ENCODE measurements at places on chromosomes 16 and 17.

DNA sequence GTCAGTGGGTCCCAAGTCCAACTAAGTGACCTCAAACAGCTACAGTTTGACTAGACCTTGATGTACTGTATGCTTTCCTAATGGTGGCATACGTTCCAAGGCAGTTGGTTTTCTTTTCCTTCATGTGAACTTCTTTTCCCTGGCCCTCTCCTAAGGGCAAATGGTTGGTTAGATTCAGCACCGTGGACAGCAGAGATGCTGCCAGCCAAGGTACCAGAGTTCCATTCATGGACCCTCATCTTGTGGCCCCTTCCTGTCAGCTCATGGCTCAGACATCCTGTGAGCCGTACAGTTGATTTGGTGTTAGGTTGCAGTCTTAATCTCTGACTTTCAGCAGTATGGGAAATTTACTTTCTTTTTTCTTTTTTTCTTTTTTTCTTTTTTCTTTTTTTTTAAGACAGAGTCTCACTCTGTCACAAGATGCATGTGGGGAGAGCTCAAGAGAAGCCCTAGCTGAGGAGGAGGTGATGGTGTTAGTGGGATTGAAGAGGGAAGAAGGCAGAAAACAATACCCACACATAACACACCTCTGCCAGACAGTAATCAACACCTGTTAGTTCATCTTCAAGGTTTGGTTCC lies 122.4 kb downstream of the USP31 start:
- H3K27ac ChIP-seq = no peak overlapping the region
- H3K36me3 ChIP-seq = no peaks in the 10 kb centered on the region
- no peak for DNase-seq
- no peak overlapping the region for H3K4me3 ChIP-seq
- no peaks in the 10 kb centered on the region for H3K4me1 ChIP-seq

- no peak overlapping the region for H3K27ac ChIP-seq
- no peaks in the 10 kb centered on the region for H3K27me3 ChIP-seq
- peaks cover 3% of the 10 kb centered on the region for H3K36me3 ChIP-seq
- peak; percentile 64 for DNase-seq
- no peak overlapping the region for H3K4me3 ChIP-seq
Measured at GRCh38 chr16:74309789-74310781, 13.5 kb downstream of the PSMD7 start.

DNA sequence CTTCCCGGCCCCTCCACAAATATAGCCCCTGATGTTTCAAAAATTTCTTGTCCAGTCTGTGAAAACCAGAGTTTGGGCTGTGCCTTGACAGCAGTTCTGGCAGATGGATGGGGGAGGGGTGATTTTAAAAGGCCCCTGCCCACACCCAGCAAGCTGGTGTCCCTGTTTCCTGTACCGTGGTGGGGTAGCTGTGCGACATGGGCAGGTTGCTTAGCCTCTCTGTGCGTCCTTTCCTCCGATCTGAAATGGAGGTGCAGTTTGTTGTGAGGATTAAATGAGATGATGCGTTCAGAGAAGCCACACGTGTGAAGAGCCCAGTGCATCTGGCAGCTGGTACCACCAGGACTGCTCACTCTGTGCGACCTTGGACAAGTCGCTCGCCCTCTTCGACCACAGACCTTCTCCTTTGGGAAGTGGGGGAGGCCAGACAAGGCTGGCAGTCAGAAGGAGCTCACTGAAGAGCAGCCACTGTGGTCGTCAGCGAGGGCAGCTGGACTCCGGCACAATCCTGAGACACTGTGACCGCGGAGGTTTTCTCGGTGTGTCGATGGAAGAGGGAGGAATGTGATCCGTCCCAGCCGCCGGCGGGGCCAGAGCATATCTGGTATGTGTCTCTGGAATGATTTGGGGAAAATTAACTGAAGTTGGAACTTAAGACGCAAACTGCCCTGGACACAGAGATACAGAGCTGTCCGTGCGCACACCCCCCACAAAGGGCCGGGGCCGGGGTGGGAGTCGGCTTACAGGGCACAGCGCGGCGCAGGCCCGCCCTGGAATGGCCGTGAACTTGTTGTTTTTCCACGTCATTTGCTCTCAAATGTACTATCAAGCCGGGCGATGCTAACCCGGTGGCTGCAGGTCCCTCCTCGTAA lies 721 bp upstream of the WFIKKN2 start:
- peaks cover 10% of the 10 kb centered on the region for H3K4me1 ChIP-seq
- no peaks in the 10 kb centered on the region for H3K27me3 ChIP-seq
- no peak overlapping the region for H3K4me3 ChIP-seq
- no peak for DNase-seq
- H3K36me3 ChIP-seq = no peaks in the 10 kb centered on the region

DNA sequence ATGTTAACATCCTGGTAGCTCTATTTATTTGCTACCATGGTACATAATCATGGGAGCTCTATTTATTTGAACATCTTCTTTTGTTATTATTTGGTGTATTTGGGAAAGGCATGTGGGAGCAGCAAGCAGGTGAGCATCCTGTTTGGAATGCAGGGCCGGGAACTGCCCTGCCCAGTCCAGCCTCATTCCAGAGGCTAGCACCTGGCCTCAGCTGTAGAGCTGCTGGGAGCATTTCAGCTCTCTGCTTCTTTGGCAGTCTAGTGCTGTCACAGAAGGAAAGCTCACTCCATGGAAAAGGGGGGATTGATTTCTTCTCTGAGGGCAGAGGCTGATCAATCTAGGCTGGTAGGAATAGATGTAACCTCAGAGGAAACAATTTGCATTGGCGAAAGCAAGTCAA lies 112.5 kb downstream of the WWOX start:
- peaks cover 35% of the 10 kb centered on the region for H3K4me1 ChIP-seq
- DNase-seq = peak; percentile 89
- H3K36me3 ChIP-seq = no peaks in the 10 kb centered on the region
- H3K27ac ChIP-seq = peak overlapping the region; percentile 92

DNA sequence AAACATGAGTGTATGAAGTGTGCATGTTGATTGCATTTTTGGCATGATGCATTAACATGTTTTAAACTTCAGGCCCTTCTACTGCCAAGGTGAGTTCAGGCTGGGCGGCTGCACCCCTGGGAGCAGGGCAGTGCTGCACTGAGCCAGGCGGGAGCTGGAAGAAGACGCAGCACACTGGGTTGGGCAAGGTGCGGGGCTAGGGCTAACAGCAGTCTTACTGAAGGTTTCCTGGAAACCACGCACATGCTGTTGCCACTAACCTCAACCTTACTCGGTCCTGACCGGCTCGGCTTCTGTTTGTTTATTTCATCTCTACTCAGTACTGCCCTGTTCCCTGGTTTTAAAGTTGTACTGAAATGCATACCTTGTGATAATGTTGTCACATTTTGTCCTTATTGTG lies 61.0 kb downstream of the MAP2K4 start:
- no peak overlapping the region for H3K4me3 ChIP-seq
- no peaks in the 10 kb centered on the region for H3K27me3 ChIP-seq
- DNase-seq = no peak
- H3K27ac ChIP-seq = no peak overlapping the region
- no peaks in the 10 kb centered on the region for H3K4me1 ChIP-seq

GRCh38 chr17:10738521-10739258 lies 8.9 kb upstream of the TMEM220 start:
- H3K4me1 ChIP-seq = no peaks in the 10 kb centered on the region
- no peak overlapping the region for H3K4me3 ChIP-seq
- no peak for DNase-seq
- no peak overlapping the region for H3K27ac ChIP-seq

DNA sequence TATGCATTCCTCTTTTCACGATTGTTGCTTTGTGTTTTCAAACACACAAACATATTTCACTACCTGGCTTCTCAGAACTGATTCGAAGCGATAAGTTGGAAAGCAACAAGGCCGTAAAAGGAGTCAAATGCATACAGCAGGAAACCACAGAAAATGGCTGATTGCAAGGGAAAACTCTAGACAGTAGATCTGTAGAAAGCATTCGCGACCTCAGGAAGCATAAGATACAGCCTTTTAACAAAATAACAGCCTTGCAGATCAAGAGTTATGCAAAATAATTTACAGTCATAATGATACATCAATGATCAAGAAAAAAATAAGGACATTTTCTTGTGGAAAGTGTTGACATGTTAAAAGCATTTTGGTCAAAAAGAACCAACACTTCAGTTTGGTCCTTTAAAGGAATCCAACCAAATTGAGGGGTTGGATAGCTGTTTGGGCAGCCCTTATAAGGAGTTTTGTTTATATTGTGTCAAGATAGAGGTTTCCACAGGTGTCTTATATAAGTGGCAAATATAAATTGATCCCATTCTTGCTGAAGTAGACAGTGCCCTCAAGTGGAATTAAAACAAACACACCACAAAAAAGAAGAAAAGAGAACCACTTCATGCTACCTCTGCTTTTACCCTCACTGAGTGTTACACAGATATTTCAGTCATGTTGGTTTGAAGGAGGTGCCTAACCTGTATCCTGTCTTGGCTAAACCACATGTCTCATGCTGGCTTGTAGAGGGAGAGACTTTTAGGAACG lies 5.5 kb downstream of the CYLD start:
- no peak overlapping the region for H3K4me3 ChIP-seq
- H3K36me3 ChIP-seq = no peaks in the 10 kb centered on the region
- peak; percentile 14 for DNase-seq
- H3K27ac ChIP-seq = no peak overlapping the region

- H3K27me3 ChIP-seq = no peaks in the 10 kb centered on the region
- DNase-seq = no peak
- H3K27ac ChIP-seq = no peak overlapping the region
- no peak overlapping the region for H3K4me3 ChIP-seq
- no peaks in the 10 kb centered on the region for H3K36me3 ChIP-seq
Measured at GRCh38 chr16:78549366-78549765, 449.9 kb downstream of the WWOX start.

DNA sequence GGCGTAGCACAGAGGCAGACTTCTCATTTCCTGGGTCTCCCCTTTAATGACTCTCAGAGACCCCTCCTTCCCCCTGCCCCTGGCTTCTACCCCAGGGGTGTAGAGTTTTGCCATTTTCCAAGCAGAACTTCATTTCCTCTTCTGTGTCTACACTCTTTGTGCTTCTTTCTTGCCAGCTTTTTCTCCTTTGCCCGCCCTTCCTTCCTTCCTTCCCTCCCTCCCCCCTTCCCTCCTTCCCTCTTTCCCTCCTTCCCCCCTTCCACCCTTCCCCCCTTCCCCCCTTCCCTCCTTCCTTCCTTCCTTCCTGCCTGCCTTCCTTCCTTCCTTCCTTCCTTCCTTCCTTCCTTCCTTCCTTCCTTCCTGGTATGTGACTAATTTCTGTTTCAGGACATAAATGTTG lies 47.0 kb downstream of the MAPT start:
- H3K4me3 ChIP-seq = no peak overlapping the region
- H3K27ac ChIP-seq = no peak overlapping the region
- H3K36me3 ChIP-seq = no peaks in the 10 kb centered on the region
- H3K27me3 ChIP-seq = no peaks in the 10 kb centered on the region
- H3K4me1 ChIP-seq = no peaks in the 10 kb centered on the region

DNA sequence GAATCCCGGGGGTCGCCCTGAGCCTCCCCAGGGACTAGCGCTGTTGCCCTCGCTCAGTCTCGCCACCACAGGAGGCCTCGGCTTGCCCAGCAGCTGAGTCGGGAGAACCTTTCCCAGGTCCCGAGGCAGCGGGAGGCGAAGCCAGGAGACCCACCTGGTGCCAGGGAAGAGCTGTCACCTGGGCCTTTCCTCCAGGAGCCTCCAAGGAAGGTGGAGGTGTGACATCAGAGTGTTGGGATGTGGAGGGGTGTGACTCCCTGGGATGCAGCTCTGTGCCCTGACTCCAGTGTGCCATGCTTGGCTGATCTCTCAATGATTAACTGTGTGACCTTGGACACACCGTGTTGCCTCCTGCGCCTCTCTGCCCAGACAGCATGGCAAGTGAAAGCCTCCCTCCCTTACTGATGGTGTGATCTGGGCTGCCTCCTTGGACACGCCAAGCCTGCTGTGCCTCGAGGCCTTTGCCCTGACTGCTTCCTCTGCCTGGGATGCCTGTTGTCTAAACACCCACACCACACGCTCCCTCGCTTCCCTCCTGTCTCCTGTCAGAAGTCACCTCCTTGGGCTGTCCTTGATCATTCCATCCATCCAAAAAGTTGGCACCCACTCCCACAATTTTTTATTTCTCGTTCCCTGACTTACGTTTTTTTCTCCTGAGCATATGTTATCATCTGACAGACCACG lies 88.0 kb downstream of the CMIP start:
- no peak for DNase-seq
- H3K4me1 ChIP-seq = peaks cover 33% of the 10 kb centered on the region
- H3K27ac ChIP-seq = peak overlapping the region; percentile 92
- no peak overlapping the region for H3K4me3 ChIP-seq
- H3K27me3 ChIP-seq = no peaks in the 10 kb centered on the region
- no peaks in the 10 kb centered on the region for H3K36me3 ChIP-seq

DNA sequence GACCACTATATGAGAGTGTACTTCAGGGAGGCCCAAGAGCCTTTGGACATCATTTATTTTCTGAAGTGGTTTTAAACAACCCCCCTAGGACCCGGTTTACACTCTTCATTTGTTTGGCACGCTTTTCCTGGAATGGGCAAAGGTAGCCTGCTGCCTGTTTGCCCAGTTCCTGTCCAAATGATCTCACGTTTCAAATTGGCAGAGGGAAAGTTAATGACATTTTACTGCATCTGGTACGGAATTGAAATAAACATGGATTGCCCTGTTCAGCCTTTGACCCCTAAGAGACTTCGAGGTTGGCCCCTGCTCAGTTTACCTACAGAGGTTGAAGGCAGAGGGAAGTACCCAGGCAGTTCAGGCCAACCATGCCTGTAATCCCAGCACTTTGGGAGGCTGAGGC lies 5.8 kb upstream of the RPRML start:
- no peak overlapping the region for H3K4me3 ChIP-seq
- H3K27ac ChIP-seq = no peak overlapping the region
- DNase-seq = no peak
- H3K36me3 ChIP-seq = no peaks in the 10 kb centered on the region

GRCh38 chr17:65895969-65896368 lies 296.0 kb downstream of the CEP112 start:
- no peak overlapping the region for H3K4me3 ChIP-seq
- H3K27me3 ChIP-seq = no peaks in the 10 kb centered on the region
- no peak for DNase-seq
- H3K4me1 ChIP-seq = no peaks in the 10 kb centered on the region
- no peaks in the 10 kb centered on the region for H3K36me3 ChIP-seq

- peak; percentile 49 for DNase-seq
- H3K36me3 ChIP-seq = no peaks in the 10 kb centered on the region
- H3K27ac ChIP-seq = no peak overlapping the region
- H3K27me3 ChIP-seq = no peaks in the 10 kb centered on the region
- no peak overlapping the region for H3K4me3 ChIP-seq
- peaks cover 41% of the 10 kb centered on the region for H3K4me1 ChIP-seq
Measured at GRCh38 chr17:68701046-68701445, 99.9 kb upstream of the FAM20A start.
